ENCODE measurements at places on chromosomes 2 and 18. TPM values are rescaled to one million over a fixed set of nuclear protein-coding genes. Genes with fewer than 3 reads are reported as not detected.
A peak's percentile ranks its signal among the peaks of the same experiment; 100 is the strongest.

ST6GAL2 gene
- total RNA-seq, result 12.8 TPM

GRCh38 chr2:121754851-121755236, 607 bp upstream of the TSN start:
- no peak for DNase-seq

- no peak for DNase-seq
Measured at GRCh38 chr2:150230004-150230403, 257.5 kb downstream of the RND3 start.

- DNase-seq, result no peak
Measured at GRCh38 chr2:135271006-135271405, 218.9 kb downstream of the RAB3GAP1 start.

DNA sequence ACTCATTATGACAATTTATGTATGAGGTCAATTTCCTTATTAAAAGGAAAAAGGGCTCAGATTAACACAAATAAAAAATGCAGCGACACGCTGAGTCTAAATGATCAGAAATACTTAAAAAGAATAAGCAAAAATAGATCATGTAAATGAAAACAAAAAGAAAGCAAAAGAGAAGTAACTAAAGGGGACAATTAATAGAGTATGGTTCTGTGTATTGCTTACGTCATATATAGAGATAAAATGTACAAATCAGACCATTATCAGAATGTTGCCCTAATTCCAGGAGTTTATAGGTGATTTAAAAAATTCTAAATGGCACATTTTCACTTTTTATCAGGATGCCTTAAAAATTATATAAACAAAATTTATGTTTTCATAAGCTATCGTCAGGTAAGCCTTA, 189.5 kb downstream of the DNAH7 start:
- no peak for DNase-seq

DNA sequence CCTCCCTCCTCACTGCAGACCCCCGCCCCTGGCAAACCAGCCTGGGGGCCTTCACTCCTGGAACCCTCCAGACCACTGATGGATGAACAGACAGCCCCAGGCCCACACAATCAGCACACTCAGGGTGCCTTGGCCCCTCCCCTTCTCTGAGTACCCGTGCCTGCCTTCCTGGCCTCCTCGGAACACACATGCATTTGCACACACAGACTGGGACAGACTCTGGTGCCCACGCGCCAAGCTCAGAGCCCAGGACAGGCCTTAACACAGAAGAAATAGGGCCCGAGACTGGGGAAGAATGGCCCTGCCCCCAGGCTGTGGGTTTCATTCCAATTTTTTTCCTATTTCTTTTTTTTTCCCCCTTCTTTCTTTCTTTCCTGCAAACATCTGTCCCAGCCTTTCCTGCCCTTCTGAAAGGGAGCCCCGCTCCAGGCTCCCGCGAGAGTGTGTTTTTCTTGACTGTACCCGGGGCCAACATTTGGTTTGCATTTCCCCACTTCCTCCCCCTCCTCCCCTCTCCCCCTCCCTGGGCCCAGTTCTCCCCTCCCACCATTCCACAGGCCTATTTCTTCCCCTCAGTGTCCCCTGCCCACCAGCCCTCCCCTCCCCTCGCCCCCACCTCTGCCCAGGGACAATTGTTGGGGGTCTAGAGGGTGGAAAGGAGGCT, 618 bp upstream of the TNS1 start:
- DNase-seq, result no peak

DNA sequence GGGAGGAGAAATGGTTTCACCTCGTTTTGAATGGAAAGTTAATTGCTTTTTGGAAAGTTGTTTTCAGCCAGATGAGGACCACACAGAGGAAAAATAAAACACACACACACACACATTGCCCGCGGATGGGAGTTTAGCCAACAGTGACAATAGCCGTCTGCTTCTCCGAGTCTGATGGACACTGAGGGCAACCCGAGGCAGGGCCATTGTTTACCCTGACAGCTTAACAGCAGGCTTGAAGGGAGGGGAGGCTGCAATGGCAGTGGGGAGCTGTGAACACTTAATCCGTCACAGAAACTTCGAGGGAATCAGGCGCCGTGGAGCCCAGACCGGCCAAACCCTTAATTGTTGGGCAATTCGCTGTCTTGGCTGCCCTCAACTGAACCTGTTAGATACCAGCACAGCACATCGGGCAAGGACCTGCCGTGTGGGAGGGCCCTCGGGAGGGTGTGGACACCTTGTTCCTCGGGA, 145.9 kb downstream of the ACKR3 start:
- DNase-seq, result peak; percentile 92

- no peak for DNase-seq
Measured at GRCh38 chr18:37836071-37836970, 270.7 kb upstream of the CELF4 start.

DNA sequence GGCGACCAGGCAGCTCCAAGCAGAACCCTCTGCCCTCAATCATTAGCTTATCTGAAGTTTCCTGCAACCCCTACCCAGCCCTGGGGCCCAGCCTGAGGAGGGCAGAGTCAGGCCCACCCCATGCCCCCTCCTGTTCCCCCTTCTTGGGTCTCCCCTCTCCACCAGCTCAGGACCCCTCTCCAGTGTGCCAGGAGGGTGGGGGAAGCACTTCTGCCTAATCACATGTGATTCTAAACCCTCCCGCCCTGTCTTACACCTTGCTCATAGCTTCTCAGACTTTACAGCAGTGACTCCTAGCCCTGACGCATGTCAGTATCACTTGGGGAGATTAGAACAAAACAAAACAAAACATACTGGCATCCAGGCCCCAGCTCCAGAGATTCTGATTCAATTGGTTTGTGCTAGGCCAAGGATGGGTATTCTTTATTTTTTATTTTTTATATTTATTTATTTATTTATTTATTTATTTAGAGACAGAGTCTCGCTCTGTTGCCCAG, 42.5 kb upstream of the ASAP2 start:
- DNase-seq, result no peak

GRCh38 chr2:197054437-197054836, 127.9 kb upstream of the PGAP1 start:
- no peak for DNase-seq

GRCh38 chr2:224781400-224781799, 65.2 kb upstream of the CCDC195 start:
- DNase-seq, result no peak

DNA sequence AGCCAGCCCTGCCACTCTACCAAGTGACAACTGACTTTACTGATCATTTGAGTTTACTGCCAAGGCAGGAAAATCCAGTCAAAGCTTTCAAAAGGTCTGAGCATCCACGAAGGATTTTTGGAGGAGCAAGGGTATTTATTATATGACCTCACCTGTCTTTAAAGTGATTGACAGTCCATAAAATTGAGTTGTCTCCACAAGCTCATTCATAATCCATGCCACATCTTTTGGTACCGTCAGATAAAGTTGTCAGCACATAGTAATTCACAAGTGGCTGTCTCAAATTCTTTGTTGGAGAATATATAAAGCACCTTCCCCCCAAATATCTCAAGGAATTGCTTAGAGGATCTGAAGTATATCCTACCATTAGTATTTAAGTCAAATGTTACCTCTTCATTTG, 240.5 kb downstream of the METTL4 start:
- no peak for DNase-seq

ACKR3 gene
- total RNA-seq, result 1.6 TPM

DNA sequence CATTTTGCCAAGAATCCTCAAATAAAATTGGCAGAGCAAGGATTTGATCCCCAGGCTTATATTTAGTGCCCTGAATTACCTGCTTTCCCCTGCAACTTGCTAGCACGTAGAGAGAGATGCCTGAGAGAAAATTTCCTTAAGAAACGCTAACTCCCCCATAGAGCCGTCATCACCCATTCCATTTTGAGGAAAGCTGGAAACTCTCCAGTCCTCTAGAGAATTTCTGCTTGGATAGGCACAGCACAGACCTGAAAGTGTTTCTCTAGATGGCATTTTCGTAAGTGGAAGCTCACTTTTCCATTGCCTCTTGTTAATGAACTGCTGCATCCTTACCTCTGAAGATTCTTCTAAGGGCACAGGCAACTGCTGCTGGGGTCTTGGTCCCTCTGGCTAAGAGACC, 277.8 kb upstream of the SIX2 start:
- DNase-seq, result no peak

DSG2 gene
- total RNA-seq, result 50.5 TPM

Data from neural progenitor cell (in vitro differentiated cells).